ENCODE measurements at places on chromosomes 2 and 18.

DNA sequence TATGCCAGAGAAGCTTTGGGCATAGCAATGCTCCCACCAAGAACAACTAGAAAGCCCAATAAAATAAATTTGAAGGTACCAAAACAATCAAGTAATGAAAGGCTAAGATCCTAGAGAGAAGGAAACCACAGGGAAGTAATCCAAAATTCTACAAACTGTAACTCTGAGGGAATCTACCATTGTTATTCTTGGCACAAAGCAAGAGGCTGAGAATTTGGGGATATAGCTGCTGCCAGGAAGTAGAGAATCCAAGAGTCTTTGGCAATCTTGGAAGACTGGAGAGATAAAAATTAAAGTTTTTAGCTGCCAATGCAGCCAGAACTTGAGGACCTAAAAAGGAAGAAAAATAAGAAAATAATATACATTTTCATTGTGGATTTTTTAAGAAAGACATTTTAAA, 68.5 kb downstream of the PIGN start:
- no peak for DNase-seq

GRCh38 chr2:57504787-57505186, 541.8 kb upstream of the VRK2 start:
- DNase-seq: no peak

DNA sequence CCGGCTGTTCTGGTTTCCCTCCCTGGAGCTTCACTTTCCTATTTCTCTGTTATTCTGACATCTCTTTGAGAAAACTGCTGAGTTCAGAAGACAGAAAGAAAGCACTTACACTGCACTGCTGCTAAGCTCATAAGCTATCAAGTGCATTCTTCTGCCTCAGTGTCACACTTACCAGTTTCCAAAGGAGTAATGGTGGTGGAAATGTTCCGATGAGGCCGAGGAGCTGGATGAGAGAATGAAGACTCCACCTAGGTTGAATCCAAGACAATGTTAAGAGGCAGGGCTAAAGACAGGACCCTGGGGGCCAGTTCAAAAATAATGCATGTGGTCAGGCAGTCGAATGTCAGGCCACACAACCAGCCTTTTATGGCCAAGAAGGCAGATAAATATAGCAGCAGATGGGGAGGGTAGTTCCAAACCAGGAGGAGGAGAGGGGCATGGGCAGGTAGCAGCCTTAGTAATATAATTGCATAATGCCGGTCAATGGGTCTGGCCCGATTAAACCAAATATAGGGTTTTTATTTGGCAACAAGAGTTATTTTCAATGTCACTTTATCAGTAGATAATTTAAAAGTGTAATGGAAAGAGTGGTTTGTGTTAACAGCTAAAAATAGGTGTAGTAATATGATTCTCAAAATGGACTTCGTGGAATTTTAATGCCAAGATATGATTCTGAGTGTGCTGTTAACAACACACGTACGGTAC, at the start of gene MYOM1:
Gene MYOM1, minus strand, starts transcription at position 338 of the 705 bp plus-strand sequence. CDS start 4,745 bp downstream, outside the sequence.
- no peak for DNase-seq

- peak; percentile 76 for DNase-seq
These were observed 4.6 kb downstream of the LOXL3 start for GRCh38 chr2:74548900-74549826.

GRCh38 chr2:110678457-110679336, 834 bp upstream of the BUB1 start:
- no peak for DNase-seq
